Activated CD4-positive, alpha-beta T cell treated with anti-CD3 and anti-CD28 coated beads, Interleukin-2, amount 10 ng/mL, durations not matched to agents 7 days and 5 days (primary cell): ENCODE measurements at places on chromosomes 1 and 21. TPM values are rescaled to one million over a fixed set of nuclear protein-coding genes. Genes with fewer than 3 reads are reported as not detected.

Gene LAMB3
- total RNA-seq, result 1.3 TPM

Gene G0S2
- 0.56 TPM for total RNA-seq

Gene LHX4
- total RNA-seq, result not detected

DNA sequence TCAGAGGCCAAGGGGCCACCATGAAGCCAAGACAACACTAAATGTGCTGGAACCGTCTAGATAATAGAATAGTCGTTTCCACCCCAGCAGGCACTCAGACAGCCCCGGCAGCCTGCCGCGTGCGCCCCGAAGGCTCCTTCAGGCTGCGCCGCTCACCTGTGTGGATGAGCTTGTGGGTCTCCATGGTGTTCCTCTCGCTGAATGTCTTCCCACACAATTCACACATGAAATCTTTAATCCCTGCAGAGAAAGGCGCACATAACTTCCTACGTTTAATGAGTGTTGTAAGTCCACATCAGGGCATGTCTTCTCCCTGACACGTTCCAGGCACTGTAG is 43.7 kb upstream of the RIPK4 start:
- no peak for DNase-seq

DNA sequence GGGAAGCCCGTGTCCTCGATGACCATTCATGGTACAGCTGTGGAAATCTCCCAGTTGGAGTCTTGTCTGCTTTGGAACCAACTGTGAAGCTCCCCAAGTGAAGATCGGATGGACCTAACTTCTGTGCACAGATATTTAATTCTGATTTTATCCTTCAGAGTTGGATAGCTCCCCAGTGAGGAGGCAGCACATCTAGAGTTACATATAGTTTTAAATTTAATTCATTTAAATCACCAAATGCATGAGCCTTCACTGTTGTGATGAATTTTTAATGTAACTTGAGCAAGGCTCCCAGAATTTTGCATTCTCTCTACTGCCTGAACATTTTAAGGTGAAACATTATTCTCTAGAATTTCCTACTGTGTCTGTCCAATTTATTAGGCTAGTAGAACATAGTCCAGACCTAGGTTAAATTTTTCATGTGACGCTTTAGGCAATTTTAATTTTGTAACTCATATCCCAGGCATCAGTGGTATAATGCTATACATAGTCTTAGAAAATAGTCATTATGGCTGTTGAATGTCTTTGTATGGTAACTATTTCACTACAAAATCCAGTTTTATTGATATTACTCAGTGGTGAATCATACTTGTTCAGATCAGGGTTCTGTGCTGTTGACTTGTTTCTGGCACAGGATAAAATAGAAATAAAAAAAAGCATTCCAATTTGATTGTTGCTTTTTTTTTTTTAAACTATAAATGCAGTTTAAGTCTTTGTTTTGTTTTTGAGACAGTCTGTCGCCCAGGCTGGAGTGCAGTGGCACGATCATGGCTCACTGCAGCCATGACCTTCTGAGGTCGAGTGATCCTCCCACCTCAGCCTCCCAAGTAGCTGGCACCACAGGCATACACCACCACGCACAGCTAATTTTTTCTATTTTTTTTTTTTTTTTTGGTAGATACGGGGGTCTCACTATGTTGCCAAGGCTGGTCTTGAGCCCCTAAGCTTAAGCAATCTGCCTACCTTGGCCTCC is 66.9 kb downstream of the PRDM2 start:
- DNase-seq, result no peak

DNA sequence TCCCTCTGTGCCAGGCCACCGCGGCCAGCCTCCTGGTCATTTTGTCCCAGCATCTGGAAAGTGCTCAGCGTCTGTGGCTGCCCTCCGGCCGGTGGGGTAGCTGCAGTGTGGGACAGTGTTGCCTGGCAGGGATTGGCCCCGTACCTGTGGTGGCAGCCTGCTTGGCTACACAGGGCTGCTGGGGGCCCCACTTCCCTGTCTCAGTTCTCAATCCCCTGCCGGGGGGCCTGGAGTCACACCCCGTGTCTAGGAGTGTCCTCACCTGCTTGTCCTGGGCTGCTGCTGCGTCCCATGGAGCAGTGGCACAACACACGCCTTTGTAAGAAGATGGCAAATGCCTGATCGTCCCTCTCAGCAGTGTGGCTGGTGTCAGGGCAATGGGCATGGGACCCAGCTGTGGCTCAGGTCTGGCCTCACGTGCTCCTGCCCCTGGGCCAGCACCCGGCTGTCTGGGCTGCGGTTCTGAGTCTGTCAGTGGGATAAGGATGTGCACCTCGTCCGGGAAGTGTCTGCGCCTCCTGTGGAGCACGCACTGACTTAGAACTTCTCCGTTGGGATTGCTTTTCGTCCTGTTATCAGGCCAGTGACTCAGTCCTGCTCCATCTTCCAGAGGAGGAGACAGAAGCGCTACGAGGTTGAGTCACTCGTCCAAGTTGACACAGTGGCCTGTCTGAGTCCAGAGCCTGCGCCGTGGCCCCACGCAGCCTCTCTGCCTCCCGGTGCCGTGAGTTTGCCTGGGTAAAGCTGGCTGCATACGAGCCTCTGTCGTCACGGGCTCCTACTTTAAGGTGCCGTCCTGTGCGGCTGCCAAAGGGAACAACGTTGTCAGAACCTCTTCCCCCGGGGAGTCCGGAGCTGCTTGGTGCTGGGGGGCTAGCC is 41.0 kb downstream of the CRYAA start:
- no peak for DNase-seq

DNA sequence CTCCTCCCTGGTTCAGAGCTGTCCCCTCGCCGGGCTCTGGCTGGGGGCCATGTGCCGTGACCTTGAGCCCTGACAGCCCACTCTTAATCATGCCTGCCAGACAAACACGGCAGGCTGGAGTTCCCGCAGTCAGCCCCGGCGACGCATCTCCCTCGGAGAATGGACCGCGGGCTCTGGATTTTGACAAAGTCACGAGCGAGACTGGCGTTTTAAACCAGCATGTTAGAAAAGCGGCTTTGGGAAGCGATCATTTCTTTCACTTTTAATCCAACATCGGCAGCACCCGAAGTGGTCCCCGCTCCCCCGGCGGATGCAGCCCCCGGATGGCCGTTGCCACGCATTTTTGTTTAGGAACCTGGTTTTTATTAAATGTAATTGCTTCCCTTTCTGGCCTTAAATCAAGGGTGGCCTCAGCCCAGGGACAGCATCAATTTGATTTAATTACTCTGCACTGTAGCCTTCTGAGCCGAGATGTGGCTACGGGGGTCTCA is 70.9 kb downstream of the PRDM16 start:
- no peak for DNase-seq

DNA sequence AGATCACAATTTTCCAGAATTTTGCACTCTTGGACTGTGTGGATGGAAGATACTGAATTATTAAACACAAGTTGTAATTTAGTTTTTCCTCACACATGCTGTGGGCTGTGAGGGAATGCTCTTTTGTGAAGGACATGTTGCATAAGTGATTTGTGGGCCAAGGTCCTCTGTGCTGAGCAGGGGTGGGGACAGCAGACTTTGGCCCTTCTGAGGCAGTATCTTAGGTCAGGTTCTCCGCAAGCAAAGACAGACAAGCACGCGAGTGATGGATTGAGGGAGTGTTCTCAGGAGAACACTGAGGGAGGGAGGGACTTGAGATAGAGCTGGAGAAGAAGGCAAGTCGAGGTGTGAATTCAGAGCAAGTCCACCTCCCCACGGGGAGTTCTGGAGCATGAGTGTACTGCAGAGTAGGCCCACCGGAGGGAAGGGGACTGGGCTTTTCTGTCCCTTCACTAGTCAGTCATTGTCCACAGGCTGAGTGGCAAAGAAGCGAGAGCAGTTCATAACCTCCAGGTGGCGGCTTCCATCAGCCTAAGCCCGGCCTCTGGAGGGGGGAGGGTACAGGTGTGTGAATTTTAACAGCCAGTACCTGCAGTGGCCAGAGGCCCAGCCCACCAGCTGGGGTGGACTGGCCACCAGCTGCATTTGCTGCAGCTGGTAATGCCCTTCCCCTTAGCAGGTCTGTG is 19.1 kb upstream of the CD101 start:
- no peak for DNase-seq

- DNase-seq, result no peak
Measured at GRCh38 chr1:231272880-231273279, 31.9 kb downstream of the GNPAT start.

GRCh38 chr1:156624814-156625435 is 5.7 kb downstream of the HAPLN2 start:
- DNase-seq, result no peak

GRCh38 chr1:104402178-104402577 is 652.5 kb downstream of the AMY1C start:
- no peak for DNase-seq

GRCh38 chr21:37551331-37551992 is 184.9 kb downstream of the DYRK1A start:
- DNase-seq, result no peak

DNA sequence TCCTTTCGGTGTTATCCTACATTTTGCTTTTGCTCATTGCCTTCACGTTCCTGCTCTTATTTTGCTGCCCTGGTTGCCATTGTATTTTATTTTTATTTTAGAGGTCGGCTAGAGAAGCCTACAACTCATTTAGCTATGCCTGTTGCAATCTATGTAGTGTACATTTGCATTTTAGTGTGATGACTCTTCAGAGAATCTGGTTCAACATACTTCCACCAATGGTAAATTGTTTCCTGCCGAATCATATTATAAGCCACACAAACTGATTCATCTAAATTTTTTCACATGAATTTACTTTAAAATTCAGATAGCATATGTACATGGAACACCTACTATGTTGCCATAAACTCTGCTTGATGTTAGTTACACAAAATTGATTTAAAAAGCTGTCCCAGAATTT is 1596.9 kb downstream of the PLA2G4A start:
- no peak for DNase-seq

DNA sequence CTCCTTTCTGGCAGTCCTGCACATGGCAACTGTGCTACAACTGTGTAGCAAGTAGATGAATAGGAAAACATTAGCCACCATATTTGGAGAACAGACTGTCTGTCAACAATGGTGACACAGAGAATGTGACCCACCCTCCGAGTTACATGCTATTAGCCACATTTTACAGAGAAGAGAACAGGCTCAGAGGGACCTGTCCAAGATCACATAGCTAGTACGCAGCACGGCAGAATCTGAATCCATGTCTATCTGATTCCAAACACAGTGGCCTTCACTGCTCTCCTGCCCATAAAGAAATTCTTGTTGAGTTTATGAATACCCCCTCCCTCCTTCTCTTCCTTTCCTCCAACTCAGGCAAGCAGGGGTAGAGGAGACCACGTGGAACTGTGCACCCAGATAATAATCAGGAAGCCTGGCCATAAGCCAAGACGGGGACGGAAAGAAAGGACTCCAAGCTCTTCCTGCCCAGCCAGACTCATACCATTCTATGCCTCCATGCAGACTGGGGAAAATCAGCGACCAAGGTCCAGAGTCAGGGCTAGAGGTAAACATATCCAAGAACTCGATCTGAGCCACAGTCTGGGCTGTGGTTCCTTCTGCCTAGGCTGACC is 78.8 kb downstream of the TRABD2B start:
- no peak for DNase-seq

DNA sequence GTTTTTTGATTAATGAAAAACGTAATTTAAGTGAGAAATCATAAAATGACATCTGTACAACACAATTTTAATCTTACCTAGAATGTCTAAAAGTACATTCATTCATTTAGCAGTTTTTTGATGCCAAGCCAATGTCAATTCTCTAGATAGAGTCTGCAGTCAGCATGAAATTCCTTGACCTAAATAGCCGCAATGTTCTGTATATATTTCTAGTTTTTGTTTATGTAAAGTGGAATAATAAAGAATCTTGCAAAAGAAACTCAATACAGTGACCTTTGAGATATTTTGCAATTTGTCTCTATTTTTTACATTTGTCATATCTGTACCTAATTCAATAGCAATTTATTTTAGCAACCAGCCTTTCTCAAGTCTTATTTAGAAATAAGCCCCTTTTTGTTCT is 176.0 kb downstream of the ATP6V1G3 start:
- no peak for DNase-seq

DNA sequence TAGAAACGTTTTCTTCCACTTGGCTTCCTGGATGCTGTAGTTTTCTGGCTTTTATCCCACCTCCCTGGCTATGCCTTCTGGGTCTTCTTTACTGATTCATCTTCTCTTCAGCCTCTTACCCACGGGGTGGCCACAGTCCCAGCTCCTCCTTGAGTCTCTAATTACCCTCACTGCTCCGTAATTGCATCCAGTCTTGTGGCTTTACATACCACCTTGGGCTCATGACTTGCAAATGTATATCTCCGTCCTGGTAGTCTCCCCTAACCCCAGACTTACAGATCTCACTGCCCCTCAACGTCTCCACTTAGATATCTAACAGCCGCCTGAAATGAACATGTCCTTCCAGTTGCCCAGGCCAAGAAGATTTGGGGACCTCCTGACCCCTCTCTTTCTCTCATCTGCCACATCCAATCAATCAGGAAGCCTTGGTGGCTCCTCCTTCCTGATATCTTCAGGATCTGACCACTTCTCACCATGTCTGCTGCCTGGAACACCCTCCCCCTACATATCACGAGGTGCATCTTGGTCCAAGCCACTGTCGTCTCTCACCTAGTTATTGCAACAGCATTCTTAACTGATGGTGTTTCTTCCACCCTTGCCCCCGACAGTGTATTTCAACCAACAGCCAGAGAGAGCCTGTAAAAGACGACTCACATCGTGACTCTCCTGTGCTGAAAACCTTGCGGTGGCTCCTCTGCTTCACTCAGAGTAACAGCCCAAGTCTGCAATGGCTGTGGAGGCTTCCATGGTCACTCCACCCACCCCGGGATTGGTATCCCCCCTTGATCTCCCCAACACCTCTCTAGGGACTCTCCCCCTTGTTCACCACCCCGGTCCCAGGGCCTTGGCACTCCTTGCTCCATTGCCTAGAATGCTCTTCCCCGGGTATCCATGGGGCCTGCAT is 219.0 kb upstream of the POU3F1 start:
- DNase-seq, result no peak

- DNase-seq, result no peak
Measured at GRCh38 chr1:15592285-15592684, 7.4 kb upstream of the AGMAT start.

GRCh38 chr1:51871351-51871975 is 7.1 kb downstream of the NRDC start:
- no peak for DNase-seq

GRCh38 chr1:226979517-226980121 is 39.5 kb downstream of the COQ8A start:
- no peak for DNase-seq

DNA sequence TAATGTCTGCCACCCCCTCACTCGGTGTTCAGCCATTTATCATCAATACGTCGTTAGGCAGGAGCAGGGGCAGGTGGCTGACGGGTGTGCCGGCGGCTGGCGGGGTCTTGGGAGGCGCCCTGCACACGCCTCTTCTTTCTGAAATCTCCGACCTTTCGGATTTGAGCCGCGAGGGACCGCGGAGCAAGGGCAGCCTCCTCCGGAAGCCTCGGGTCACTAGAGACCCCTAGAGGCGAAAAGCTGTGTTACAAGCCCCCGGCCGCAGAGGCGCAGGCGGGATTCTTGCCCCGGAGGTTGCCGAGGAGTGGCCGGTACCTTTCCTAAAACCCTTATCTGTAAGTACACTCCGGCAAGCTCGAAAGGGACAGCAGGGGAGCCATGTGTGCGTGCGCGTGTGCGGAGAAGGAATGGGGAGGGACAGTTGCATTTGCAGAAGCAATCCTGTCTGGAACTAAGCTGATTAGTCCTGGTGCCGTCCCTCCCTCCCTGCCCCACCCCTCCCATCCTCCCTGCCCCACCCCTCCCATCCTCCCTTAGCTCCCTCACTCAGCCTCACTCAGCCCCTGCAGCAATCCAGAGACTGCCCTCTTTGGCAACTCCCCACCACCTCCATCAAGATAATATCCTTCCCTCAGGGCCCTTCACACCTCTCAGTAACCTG is 11.0 kb downstream of the BRINP2 start:
- peak; percentile 46 for DNase-seq
